Right lobe of liver (tissue), 6 donors: ENCODE measurements at places on chromosomes 11 and 22.
A peak's percentile ranks its signal among the peaks of the same experiment; 100 is the strongest.

- DNase-seq, result no peak
These were observed 18.9 kb upstream of the EFCAB6 start for GRCh38 chr22:43830931-43831560.

GRCh38 chr11:109506115-109506514 lies 84.1 kb downstream of the C11orf87 start:
- no peak for DNase-seq

DNA sequence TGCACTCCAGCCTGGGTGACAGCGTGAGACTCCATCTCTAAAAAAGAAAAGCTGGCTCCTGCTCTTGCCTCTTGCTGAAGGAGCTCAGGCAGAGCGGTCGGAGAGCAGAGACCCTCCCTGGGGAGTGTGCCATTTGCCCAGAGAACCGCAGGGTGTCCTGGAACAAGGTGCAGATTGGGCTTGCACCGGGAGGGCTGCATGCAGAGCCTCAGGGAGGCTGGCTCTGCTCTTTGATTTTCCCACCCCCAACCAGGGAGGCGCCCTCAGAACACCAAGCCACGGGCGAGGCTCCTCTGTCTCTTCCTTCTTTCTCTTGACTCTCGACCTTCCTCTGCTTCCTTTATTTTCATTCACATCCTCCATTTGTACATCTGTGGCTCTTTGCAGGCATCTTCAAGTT lies 889.1 kb downstream of the OPCML start:
- no peak for DNase-seq

GRCh38 chr11:66670816-66671215 lies 6.9 kb downstream of the RBM4B start:
- DNase-seq, result no peak

- peak; percentile 39 for DNase-seq
These were observed 48.1 kb upstream of the SHISAL1 start for GRCh38 chr22:44360668-44361381.

DNA sequence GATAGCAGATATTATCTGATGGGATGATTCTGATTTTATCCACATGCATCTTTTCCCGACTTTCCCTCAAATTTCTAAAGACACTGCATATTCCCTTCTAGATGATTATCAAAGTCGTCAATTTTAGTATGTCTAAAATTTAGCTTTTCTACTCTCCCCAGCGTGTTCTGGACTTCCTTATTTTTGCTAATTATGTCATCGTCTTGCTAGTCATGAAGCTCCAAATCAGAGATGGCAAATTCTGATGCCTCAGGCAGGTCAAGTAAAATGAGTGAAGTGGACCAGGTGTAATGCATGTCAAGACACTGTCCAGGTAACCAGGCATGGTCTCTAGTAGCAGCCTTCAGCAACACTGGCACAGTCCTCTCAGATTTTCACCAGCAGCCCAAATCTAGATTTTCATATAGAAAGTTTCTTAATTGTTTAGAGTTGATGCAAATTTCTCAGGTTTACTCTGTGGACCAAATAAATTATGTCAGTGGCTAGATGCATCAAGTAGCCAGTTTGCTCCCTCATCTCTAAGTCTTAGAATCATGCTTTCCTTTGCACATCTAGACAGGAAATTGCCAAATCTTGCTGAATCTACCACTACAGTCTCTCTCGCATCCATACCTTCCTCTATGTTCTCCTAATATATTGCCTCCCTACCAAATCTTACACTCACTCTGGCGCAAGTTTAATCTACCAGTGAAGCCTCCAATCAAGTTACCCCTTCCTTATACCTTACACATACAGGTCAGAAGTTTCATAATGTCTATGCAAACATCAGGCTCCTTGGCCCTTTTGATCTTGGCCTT lies 10.6 kb downstream of the HSD17B12 start:
- DNase-seq, result no peak

- DNase-seq, result no peak
These were observed 39.2 kb upstream of the IGLL5 start for GRCh38 chr22:22848364-22848866.

DNA sequence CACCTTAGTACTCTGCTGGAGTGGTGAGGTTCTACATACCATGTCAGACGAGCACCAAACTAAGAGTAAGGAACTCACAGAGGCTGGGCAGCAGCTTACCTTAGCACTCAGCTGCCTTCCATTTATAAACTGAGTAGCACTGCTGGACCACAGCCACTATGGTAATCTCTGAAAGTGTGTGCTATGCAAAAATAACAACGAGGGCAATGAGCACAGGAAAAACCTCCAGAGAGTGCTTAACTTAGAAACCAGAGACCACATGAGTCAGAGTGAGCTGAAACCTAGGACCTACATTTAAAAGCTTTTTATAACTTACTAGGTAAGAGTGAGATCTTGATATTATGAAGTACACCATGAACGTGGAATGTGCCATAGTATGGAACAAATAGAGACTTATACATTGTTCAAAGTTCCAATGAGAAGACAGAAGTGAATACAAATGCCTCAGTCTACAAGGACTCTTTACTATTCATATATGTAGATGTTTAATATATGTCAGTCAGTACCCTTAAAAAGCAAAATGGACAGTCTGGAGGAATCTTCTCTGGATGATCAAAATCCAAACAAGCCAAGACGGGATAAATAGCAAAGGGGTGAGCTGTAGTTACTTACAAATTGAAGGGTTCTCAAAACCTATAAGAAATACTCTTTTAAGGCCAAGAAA lies 17.2 kb upstream of the CD59 start:
- no peak for DNase-seq

- no peak for DNase-seq
These were observed 46.3 kb downstream of the IGLL1 start for GRCh38 chr22:23533771-23534191.

- DNase-seq, result no peak
These were observed 2.1 kb downstream of the LGALS1 start for GRCh38 chr22:37677493-37677974.

DNA sequence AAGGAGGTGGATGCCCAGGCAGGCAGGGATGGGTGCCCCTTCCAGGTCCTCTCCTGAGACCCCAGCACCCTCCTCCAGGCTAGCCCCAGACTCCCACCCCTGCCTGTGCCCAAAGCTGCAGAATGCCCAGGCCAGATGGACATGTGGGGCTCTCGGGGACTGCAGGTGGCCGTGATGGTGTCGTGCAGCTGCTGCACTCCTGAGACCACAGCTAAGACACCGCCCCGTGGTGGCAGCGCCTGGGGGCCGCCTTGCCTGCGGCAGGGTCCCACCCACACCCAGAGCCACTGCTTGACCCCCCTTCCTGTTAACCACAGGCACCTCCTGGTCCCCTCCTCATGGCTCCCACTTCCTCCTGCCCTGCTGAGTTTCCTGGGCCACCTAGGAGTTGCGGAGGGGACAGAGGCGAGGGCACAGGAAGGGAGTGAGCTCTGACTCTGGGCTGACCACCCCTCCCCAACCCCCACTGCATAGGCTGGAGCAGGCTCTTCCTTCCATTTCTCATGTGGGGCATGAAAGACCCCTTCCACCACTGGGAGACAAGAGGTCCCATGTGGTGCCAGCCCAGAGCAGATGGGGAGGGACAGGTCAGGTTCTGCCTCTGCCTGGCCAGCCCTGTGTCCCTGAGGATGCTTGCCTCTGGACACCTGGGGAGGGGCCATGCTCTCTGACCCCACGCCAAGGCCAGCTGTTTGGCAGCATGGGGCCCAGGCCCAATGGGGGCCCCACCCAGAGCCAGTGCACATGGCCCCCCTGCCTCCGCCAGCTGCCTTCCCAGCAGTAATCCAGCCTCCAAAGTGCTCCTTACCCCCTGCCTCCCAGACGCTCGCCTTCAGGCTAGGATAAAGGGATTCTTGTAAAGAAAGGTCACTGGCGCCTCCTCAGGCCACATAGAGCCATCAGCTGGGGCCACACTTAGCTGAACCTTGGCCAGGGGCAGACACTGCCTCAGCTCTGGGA lies 29.3 kb downstream of the OSBPL5 start:
- no peak for DNase-seq

- no peak for DNase-seq
These were observed 34.2 kb upstream of the ADSL start for GRCh38 chr22:40312050-40312449.

DNA sequence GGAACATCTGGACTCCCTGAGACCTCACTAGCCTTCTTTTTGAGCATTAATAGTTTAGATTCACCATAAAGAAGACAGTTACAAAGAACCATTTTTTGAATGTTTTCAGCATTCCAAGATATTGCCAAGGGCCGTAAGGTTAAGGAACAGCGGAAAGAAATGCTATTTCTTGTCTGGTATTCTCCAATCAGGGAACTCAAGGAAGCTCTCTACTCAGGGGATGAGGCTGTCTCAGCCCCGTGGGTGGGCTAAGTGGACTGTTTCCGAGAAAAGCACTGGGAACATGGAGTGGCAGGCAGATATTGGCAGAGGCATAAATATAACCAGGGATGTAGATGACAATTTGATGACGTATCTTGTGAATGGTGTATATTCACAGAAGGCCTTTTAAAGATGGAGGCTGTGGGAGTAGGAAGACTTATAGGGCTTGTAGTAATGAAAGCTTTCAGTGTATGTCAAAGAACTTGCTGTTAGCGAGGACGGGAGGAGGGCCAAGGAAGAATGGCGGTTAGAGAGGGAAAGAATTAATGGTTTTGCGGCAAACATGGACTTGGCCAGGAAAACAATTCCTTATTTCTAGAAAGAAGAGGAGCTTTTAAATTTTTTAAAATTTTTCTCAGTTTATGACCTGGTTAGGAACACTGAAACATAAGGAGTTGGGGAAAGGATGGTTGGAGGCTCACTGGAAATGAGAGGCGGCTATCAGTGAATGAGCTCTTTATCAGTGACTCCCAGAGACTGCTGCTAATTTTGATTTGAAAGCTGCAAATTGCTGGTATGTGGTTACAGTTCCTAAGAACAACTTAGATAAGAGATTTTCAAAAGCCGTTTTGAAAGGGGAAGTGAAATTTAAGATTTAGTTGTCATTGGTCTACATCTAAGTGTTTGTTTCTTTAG lies 64.6 kb downstream of the ST3GAL4 start:
- no peak for DNase-seq

DNA sequence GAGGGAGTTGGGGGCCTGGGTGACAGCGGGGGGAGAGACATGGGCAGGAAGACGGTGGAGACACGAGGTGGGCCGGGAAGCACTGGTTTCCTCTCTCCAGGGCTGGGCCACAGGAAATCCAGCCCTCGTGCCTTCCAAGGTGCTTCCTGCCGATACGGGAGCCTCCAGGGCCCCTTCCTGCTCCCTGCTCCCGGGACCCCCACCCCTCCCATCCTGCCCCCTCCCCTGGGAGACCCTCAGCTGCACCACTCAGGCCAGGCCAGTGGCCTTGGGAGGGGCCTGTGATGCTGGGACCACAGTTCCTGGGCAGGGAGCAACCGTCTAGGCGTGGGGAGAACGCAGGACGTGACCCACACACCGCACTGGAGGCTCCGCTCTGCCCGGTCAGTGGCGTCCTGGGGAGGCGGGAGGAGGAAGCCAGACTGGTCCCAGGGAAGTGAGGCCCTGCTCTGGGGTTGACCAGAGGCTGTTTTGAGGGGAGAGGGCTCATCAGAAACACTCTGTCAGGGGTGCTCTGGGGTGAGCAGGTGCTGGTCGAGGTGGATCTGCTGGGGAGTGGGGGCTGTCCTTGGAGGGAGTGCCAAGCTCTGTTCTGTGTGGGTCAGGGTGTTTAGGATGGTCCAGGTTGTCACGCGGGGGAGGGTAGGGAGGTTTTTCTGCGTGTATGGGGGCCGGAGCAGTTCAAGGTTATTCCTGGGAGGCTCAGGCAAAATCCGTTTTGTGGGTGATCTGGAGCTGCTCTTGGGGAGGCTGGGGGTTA lies at the start of gene SHANK3:
SHANK3 (plus strand) TSS at position 353 of the 760 bp plus-strand sequence.
- DNase-seq, result peak; percentile 78

DNA sequence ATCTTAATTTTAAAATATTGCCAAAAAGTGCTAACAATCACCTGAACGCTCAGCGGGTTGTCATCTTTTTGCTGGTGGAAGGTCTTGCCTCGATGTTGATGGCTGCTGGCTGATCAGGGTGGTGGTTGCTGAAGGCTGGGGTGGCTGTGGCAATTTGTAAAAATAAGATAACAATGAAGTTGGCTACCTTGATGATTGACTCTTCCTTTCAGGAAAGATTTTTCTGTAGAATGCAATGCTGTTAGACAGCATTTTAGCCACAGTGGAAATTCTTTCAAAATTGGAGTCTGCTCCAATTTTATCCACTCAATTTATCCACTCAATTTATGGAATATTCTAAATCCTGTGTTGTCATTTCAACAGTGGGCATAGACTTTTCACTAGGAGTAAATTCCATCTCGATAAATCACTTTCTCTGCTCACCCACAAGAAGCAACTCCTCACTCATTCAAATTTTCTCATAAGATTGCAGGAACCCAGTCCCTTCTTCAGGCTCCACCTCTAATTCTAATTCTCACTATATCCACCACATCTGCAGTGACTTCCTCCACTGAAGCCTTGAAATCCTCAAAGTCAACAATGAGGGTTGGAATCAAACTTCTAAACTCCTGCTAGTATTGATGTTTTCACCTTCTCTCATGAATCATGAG lies 78.8 kb downstream of the LINC01488 start:
- DNase-seq, result peak; percentile 5

DNA sequence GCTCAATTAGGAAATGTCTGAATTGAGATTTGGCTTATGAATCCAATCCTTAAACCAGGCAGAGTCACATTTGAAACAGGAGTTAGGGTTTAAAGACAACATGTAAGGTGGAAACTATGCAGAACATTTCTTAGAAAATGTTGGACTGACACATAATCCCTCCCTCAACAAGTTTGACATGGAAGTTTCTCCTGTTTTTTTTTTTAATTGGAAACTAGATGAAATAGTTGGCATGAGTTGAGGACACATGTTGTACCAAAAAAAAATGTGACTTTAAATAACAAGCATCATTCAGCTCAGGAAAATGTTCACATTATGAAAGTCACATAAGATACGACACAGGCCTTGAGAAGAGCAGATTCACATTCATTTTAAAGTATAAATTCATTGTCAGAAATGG lies 154.9 kb upstream of the DDI1 start:
- DNase-seq, result no peak

GRCh38 chr11:35237860-35238715 lies 99.1 kb downstream of the CD44 start:
- DNase-seq, result no peak

DNA sequence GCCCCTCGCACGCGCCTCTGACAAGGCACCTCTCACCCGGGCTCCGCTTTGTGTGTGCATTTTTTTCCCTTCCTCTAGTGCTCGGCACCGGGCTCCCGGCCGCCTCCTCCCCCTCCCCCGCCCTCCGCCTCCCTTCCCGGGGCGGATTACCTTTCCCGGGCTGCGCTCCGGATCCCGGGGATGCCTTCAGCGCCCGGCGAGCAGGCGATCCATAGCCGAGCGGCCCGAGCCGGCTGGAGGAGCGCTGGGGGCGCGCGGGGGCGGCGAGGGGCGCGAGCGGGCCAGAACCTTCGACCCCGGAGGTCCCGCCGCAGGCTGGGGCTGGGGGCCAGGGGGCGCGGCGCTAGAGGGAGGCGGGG lies 282 bp downstream of the MPPED2 start:
- DNase-seq, result peak; percentile 42
